CD4-positive, alpha-beta T cell treated with Interleukin-17A for 1 hour (primary cell): ENCODE measurements at places on chromosomes 13 and 19.
A peak's percentile ranks its signal among the peaks of the same experiment; 100 is the strongest.

GRCh38 chr13:110354715-110355473, 47.8 kb downstream of the COL4A2 start:
- no peak for DNase-seq

GRCh38 chr13:29567411-29567810, 28.1 kb downstream of the SLC7A1 start:
- DNase-seq: no peak

DNA sequence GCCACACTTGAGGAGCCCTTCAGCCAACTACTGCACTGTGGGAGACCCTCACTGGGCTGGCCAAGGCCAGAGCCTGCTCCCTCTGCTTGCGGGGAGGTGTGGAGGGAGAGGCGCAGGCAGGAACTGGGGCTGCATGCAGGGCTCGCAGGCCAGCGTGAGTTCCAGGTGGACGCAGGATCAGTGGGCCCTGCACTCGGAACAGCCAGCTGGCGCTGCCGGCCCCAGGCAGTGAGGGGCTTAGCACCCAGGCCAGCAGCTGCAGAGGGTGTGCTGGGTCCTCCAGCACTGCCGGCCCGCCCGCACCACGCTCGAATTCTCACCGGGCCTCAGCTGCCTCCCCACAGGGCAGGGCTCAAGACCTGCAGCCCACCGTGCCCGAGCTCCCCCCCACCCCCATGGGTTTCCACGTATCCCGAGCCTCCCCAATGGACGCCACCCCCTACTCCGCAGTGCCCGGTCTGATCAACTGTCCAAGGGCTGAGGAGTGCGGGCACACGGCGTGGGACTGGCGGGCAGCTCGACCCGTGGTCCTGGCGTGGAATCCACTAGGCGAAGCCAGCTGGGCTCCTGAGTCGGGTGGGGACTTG, 1293.8 kb upstream of the PCDH9 start:
- DNase-seq: no peak

DNA sequence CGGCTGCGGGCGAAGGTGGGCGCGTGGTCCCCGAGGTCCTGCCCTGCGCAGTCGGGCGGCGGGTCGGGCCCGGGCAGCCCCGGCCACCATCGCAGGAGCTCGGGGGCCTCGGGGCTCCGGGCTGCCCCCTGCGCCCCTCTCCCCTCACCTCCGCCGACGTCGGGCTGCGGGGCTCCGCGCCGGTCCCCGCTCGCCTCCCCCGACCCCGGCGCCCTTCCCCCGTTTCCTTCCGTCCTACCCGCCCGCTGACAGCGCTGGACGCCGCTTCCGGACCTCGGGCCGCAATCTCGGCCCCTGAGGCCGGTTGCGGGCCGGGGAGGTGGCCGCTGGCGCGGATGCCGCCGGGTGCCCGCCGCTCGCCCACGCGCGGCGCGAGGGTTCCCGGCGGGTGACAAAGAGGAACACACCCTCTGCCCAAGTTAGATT, 720 bp downstream of the FARP1 start:
- no peak for DNase-seq

DNA sequence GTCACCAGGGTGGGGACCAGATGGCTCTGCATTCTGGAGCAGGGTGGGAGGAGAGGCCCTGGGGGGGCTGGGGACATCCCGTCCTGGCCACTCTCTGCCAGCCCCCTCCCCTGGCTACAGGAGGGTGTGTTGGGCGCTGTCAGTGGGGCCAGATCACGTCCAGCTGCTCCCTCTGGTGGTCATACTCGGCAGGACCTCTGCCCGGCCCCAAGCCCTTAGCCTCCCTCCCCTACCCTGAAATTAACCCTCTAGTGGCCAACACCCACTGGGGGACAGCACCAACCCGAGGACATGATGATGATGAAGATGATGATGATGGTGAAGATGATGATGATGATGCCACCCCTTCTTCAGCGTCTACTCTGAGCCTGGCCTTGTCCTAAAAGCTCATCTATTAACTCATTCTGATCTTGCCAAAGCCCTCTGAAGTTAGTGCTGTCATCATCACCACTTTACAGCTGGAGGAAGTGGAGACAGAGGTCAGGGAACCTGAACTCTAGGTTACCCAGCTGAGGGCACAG, 590 bp upstream of the LGI4 start:
- DNase-seq: peak; percentile 67
